ENCODE measurements at places on chromosomes 5 and 9.

- DNase-seq = no peak
Measured at GRCh38 chr5:1406681-1407640, 38.3 kb downstream of the SLC6A3 start.

GRCh38 chr5:143871672-143872071, 59.7 kb downstream of the HMHB1 start:
- DNase-seq = no peak

DNA sequence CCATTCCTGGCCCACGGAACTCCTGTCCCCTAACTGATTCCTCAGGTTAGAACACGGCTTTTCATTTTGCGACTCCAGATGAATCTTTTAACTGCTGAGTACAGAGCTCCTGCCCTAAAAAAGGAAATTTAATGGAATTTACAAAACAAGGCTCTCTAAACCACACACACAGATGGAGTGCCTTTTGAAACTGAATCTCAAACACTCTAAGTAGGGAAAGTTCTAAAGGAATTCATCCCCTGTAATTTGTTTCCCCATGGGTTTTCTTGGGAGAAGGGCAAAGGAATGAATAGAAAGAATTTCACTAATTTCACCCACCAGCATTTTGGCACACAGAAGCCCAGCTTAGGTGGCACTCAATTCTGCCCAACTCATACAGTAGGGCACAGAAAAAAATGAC, 106.5 kb downstream of the THBS4 start:
- no peak for DNase-seq

- no peak for DNase-seq
Measured at GRCh38 chr5:81233080-81233634, at the start of gene CKMT2. TSS of gene CKMT2 (plus strand) at chr5:81233322. CDS start at chr5:81251133, 17,811 bp downstream.

DNA sequence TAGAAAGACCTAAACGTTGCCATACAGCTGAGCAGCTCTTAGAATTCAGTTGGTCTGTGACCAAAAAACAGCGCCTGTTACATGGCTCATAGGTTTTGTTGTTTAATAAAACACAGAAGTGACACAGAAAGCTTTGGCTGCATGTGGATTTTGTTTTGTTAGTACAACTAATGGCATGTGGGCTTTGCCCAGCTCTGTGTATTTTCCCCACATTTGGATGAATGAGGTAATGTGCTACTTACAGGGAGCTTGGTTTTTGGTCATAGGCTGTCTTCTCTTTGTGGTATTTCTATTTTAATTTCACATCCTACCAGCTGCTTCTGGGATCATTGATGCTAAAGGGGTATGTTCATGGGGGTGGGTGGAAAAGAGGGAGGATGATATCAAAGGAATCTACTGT, 37.0 kb upstream of the POU4F3 start:
- no peak for DNase-seq

- DNase-seq = no peak
Measured at GRCh38 chr5:89996890-89997289, 412.7 kb downstream of the CETN3 start.

DNA sequence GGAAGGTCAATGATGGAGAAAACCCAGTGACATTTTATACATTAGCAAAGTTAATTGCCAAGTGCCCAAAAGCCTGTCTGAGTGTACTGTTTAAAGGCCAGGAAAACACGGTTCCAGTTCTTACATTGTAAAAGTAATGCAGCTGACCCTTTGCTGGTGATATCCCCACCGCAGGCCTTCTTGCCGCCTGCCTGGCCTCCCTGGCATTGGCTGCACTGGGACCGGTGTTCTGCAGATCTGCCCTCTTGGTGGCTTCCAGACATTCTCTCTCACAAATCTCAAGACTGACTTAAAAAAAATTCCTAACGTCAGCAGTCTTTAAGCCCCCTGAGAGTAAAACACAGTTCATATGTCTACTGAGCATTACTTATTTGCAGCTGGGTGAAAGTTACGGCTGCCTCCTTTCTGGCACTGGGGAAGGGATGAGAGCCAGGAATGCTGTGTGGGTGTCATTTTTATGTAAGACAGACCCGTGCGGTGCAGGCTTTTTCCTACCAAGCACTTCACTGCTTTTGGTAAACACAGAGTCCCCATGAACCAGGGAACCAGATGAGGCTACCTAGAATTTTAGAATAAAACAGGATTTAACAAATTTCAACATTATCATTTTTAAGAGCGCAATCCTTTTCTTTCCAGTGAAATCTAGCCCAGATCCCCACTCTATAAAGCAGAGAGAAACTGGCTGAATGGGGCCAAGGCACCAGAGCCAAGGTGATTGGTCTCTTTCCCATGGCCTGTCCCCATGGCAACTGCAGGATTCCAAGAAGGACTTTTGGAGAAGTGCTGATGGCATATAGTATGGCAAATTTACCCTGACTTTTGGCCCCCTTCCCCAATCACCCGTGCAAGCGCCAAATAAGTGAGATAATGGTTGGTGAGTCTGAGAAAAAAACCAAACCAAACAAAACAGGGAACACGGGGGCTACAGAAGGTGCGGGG, 80.8 kb downstream of the LMNB1 start:
- no peak for DNase-seq

DNA sequence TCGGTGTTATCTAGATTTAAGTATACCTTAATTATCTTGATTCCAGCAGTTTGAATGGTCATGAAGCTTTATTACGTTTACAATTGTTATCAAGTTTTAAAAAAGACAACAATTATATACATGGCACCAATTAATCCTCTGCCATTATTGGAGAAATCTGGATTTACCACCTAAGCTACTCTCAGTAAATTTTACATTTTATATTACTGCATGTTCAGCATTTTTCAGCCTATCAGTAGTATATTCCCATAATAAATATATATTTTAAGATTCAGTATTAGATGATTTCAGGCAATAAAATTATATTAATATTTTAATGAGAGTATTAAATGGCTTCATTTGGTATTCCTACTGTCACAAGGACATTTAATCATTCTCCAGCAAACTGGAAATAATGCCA, 264.5 kb upstream of the PRDM9 start:
- no peak for DNase-seq

Data from stimulated activated CD8-positive, alpha-beta memory T cell treated with anti-CD3 and anti-CD28 coated beads, Interleukin-7, amount 100 ng/mL, for 4 hours (primary cell).